ENCODE measurements at places on chromosomes 3 and 15.

- DNase-seq = no peak
Measured at GRCh38 chr3:4791358-4791757, 187.9 kb upstream of the BHLHE40 start.

DNA sequence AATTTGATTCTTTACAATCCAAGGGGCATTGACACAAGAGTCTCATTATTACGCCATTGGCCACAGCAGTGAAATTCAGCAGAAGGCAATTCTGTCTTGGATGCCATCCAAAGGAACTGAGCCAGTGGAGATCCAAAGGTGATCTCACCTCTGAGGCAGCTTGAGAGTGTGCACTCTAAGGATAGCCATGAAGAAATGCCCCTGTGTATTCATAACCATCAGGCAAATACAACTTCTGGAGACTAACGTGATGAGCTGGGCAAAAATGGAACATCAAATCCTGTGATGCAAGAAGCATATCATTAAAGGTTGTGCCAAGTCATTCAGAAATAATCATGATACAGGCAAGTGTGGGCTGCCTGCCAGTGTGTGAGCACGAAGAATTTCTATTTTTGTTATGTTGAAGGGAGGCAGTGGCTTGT, 41.4 kb downstream of the ROBO2 start:
- DNase-seq = no peak

DNA sequence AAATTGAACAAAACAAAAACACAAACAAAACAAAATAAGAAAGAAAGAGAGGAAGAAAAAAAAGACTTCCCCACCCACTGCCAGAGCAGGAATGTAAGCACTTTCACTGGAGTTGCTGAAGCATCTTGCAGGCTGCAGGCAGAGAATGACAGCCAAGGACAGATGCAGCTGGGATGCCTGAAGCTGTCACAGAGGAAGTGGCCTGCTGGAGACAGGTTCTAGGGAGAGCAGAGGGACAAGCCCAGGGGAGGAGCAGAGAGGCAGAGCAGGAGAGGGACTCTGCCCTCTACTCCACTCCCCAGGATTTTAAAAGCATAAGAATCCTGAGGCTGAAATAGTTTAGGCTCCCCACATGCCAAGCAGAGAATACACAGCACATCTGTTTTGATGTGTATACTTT, 326.2 kb downstream of the TUSC7 start:
- no peak for DNase-seq

GRCh38 chr3:184827572-184827971, 15.6 kb downstream of the VPS8 start:
- DNase-seq = no peak

DNA sequence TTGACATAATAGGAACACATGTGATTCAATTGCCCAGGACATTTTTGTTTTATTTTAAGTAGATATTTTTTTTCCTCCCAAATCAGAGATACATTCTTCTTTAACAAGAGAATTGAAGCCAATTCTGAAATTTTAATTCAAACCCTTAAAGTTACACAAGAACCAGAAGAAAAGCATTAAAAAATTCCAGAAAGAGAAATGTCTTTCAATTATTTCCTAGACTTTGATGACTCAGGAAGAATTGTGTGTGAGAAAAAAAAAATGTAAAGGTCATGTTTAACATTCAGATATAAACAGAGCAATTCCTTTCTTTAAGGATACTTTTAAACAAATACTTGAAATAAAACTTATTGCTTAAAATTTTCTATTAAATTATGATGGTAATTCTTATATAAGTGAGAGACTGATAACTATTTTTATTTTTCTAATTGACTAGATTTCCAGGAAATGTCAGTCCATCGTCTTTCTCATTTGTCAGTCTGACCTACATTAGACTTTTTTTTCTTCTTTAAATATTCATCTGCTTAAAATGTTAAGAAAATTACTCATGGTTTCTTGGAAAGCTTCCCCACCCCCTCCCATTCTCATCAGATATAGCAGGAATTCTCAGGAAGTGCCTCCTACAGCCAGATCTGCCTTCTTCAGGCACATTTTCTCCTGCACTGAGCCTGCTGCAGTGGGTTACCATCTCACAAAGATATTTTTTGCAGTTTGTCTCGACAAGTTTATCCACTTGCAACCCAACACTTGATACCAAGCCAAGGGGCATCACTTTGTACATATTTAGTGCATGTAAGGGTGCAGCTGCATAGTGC, 261.8 kb upstream of the CBLB start:
- DNase-seq = no peak

GRCh38 chr3:35383216-35383615, 256.1 kb upstream of the ARPP21 start:
- no peak for DNase-seq

GRCh38 chr3:116441652-116442051, 3.6 kb downstream of the LSAMP start:
- DNase-seq = no peak

GRCh38 chr3:153268564-153269279, 106.7 kb downstream of the RAP2B start:
- no peak for DNase-seq

DNA sequence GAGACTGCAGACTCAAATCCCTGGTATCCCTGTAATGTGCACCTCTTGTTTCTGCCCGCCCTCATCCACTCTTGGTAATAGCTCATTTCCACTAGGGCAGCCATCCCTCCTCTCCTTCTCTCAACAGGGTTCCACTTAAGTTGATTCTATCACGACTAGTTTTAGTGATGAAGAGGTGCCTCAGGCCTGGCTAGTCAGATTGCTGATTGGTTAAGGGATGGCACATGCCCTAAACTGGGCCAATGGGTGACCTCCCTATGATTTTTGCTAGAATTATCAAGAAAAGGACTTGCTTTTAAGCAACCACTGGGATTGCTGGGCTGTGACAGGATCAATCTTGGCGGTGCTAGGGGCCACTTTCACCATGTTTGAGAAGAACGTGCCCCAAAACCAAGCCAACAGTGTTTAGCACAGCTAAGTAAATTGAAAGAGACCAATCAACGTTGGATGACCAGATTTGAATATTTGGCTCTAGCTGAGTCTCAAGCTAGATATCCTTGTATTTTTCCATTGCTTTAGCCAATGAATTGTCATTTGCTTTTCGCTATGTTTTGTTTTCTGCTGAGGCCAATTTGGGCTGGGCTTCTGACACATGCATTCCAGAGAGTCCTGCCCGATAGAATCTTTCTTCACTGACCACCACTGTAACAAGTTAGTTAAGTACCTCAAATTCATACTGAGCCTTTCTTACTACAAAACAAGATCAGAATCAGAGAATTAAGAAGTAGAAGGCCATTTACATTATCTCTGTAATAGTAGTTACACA, 131.0 kb downstream of the PDZRN3 start:
- no peak for DNase-seq

DNA sequence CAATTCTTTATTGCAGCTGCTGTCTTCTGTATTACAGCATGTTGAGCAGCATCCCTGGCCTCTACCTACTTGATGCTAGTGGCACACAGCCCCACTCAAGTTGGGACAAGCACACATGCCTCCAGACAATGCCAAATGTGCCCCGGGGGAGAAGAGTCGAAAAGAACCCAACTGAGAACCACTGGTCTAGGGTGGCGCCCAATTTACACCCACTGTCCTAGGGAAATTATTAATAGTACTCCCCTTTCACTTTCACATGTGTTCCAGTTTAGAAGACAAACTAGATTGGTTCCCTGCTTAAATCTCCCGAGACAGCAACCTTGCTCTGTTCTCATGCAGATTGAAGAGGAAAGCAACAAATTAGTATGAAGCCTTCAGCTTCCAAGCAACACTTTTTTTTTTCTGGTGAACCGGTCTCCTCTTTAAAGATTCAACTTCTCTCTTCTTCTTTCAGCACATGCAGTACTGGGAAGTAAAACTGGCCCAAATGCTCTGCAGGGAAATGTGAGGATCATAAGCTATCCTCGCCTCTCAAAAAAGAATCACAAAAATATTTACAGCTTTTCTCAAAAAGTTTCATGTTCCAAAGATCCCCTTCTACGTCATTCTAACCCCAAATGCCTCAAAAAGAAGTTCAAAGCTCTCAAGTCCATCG, 823.9 kb upstream of the CFAP20DC start:
- DNase-seq = no peak

- peak; percentile 78 for DNase-seq
Measured at GRCh38 chr3:126654571-126655383, at the start of gene TXNRD3. Gene TXNRD3 (minus strand): TSS chr3:126655124.

GRCh38 chr15:81108427-81108826, 25.6 kb upstream of the CFAP161 start:
- DNase-seq = no peak

- DNase-seq = no peak
Measured at GRCh38 chr15:41907141-41907540, 13.3 kb upstream of the SPTBN5 start.

- DNase-seq = no peak
Measured at GRCh38 chr15:64038878-64039610, 7.2 kb downstream of the DAPK2 start.

GRCh38 chr3:195701042-195701915, 19.5 kb upstream of the MUC20 start:
- no peak for DNase-seq

DNA sequence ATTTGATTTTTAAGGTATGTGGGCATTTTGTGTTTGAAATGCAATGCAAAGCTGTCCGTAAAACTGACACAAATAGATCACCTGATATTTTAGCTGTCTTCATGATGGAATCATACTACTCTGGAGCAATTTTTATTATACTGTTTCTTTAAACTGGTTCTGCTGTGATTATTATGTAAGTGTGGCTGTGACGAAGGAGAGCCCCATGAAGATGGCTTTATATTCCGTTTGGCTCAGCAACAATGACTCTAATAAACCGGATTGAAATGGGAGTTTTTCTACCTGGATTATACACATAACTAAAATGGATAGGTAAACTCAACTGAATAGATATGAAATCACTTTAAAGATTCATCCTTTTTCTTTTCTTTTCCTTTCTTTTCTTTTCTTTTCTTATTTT, 9.4 kb downstream of the TLNRD1 start:
- DNase-seq = no peak

All from stimulated activated CD4-positive, alpha-beta T cell treated with anti-CD3 and anti-CD28 coated beads, TNF-alpha, amount 100 ng/mL, for 1 hour (primary cell).